Chondrocyte (in vitro differentiated cells): ENCODE measurements at places on chromosomes 4 and X. TPM values are rescaled to one million over a fixed set of nuclear protein-coding genes. Genes with fewer than 3 reads are reported as not detected.

GRCh38 chr4:6893449-6894085, 16.1 kb upstream of the TBC1D14 start:
- no peak for DNase-seq
- H3K4me3 ChIP-seq = no peak overlapping the region
- peaks cover 34% of the 10 kb centered on the region for H3K4me1 ChIP-seq
- no peaks in the 10 kb centered on the region for H3K27me3 ChIP-seq

DNA sequence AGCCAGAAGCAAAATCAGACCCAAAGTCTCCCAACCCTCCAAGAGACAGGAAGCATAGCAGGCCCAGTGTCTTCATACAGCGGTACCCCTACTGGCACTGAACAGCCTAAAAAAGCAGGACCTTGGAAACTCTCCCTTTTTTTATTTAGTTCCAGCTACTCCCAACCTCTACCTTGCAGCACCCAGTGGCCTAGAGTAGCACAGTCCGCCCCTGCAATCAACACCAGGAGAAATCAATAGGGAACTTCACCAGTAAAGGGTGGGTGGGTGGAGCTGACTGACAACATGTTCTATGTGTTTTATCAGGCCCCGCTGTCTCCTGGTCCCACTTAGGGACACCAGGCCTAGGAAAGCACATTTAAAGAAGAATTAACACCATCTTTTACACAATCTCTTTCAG, 378.5 kb upstream of the CT83 start:
- no peak overlapping the region for H3K27ac ChIP-seq
- H3K36me3 ChIP-seq = no peaks in the 10 kb centered on the region
- DNase-seq = no peak
- H3K4me3 ChIP-seq = no peak overlapping the region
- H3K4me1 ChIP-seq = no peaks in the 10 kb centered on the region
- H3K27me3 ChIP-seq = no peaks in the 10 kb centered on the region

DNA sequence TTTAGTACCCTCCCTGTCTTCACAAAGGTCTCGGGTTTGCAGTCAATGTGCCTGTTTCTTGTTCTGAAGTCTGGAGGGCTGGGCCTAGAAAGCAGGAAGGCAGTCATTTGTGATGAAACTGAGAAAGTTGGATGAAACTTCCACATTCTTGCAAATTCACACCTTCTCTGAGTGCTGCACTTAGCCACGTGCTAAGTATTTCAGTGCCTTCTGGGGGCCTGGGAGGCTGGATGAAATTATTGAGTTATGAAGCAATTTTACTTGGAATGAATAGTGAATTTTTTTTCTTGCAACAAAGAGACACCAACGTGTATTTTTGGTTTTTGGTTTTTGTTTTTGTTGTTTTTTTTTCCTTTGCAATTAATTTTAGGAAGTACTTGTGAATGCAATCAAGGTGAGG, 71.2 kb downstream of the MSX1 start:
- H3K4me1 ChIP-seq = no peaks in the 10 kb centered on the region
- DNase-seq = no peak
- peaks cover 6% of the 10 kb centered on the region for H3K36me3 ChIP-seq

DNA sequence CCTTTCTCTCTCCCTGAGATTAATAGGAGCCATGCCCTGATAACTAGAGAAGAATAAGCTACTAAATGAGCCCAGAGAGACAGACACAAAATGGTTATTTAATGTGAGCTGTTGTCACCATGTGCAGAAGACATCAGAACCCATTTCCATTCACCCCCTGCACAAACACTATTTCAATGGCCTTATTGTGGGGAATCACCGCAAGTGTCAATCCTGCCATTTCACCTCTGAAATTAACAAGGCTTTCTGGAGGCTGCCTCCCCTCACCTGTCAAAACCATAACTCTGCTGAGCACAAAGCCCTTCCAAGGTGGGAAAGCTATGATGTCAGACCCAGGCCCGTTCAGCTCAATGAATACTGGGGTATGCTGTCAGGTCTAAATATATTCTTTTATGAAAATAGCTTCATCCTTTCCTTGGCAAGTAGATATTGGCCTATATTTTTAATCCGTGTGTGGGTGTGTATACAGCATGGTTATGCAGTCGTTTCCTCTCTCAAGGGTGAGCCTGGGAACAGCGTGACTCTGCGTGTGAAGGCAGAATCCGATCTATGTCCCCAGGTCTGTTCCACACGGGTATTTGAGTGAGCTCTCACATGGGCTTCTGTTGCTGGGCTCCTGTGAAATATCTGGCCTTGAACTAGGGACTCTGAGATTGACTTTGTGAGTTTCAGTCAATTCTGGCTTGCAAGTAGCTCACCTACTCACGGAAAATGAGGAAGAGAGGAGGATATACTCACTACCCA, 266.3 kb downstream of the FBXW7 start:
- peaks cover 9% of the 10 kb centered on the region for H3K27me3 ChIP-seq
- H3K4me3 ChIP-seq = no peak overlapping the region
- H3K27ac ChIP-seq = no peak overlapping the region
- H3K4me1 ChIP-seq = peaks cover 16% of the 10 kb centered on the region

DNA sequence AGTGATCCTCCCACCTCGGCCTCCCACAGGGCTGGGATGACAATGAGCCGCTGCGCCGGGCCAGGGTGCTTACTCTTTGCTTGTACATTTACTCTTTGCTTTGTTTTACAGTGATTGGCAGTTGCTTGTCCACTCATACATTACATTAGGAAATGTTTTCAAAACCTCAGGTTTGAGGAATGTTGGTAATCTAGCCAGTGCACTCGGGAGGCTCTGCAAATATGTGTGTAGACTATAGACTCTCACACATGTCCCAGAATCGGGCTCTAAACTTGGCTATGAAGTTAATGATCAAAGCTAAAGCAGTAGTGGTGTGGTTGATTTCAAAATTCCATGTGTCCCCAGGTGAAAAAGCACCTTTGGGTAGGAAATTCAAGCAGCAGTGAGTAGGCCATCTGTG, 20.5 kb downstream of the TRMT44 start:
- no peak overlapping the region for H3K4me3 ChIP-seq
- no peaks in the 10 kb centered on the region for H3K27me3 ChIP-seq
- H3K27ac ChIP-seq = no peak overlapping the region

The TIGD4 gene
- 0.20 to 0.39 TPM (median 0.23 TPM) in 3 replicates for total RNA-seq

The RAI2 gene
- 0.85 to 0.97 TPM (median 0.87 TPM) in 3 replicates for total RNA-seq

The SATL1 gene
- total RNA-seq = 0.15 TPM in 1 of 3 replicates, not detected in the others

The AKAP14 gene
- total RNA-seq = not detected in 3 replicates

- DNase-seq = no peak
- H3K36me3 ChIP-seq = no peaks in the 10 kb centered on the region
- H3K27me3 ChIP-seq = peaks cover 2% of the 10 kb centered on the region
Measured at GRCh38 chrX:16882702-16883486, 12.7 kb upstream of the RBBP7 start.

DNA sequence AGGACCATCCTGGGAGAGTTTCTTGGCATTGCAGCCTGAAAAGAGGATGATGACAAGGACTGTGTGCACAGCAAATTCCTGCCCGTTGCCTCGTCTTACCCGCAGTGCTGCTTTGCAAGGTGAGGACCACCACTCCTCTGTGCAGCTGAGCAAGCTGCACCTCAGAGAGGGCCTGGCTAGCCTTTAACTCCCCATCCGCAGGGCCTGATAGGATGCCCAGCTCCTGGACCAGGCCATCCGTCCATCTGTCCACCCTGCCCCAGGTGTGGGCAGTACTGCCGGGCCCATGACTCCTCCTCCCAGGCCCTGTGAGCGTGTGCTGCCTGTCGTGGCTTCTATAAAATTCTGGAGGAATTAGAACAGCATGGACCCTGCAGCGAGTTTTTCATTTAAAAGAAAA, 43.9 kb upstream of the PPP2R2C start:
- peaks cover 4% of the 10 kb centered on the region for H3K36me3 ChIP-seq
- peaks cover 2% of the 10 kb centered on the region for H3K4me1 ChIP-seq
- no peak overlapping the region for H3K27ac ChIP-seq
- H3K4me3 ChIP-seq = no peak overlapping the region

DNA sequence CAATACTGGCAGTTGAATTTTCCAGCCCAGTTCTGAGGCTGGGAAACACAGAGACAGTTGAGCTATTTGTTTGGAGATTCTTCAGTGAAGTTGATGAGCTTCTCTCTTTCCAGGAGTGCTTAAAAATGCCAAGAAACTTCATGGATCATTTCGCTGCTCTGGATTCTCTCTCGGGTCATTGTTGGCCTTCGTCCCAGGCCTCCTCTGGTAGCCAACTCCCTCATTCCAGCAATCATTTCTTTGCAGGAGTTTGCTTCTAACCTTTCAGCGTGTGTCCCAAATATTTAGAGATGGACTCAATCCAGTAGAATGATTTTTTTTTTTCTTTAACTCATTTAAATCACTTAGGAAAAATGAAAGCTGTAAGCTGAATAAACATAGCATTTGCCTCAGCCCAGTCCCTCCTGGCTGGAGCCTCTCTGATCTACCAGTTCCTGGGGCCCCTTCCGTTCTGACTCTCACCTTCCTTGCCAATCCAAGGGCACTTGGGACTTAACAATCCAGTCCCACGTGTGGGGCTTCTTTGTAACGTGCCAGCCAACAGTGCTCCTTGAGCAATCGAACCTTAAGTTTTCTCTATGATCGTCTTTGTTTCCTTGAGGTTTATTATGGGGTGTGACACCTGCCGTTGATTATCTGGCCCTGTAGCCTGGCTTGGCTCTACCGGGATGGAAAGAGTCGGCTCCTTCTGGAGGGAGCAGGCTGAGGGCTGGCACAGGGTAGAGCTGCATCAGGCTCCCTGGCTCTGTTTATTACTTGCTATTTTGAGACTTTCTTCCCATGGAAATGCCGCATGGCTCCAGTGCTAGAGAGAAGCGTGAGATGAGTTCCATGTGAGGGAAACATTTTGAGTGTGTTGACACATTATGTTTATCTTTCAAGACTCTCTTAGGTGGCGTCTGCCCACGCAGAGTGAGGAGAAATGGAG, 80.4 kb upstream of the GPC4 start:
- DNase-seq = no peak
- peak overlapping the region; percentile 90 for H3K27ac ChIP-seq
- H3K36me3 ChIP-seq = no peaks in the 10 kb centered on the region
- H3K4me1 ChIP-seq = peaks cover 30% of the 10 kb centered on the region

DNA sequence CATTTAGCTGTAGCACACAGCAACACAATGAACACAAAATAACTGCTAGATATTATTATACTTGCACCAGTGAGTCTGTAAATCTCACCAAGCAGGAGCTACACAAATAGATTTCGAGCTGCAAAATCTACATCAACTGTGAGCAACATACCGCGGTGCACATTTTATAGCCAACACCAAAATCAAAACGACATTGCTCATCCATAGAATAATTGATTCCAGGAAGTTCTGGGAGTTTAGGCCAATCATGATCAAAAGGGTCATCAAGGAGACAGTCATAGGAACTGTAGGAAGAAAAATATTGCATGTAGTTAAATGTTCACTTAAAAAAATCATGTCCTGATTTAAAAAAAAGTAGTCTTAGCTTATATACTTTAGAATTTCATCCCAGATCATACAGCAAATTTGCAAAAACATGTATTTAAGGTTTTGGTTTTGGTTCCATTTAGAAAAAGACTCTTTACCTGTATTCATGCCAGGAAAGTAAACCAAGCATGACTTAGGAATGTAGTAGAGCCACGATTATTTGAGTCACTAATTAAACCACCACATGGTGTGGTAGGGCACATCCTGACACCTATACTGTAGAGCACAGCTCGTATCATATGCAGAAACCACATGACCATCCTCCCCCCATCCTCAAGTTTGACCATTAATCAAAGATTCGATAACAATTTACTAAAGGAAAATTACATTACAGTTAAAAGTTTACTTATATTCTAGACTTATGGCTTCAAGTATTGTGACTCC, 250.4 kb downstream of the ADAMTS3 start:
- H3K27ac ChIP-seq = no peak overlapping the region
- no peaks in the 10 kb centered on the region for H3K27me3 ChIP-seq
- peaks cover 29% of the 10 kb centered on the region for H3K4me1 ChIP-seq
- no peaks in the 10 kb centered on the region for H3K36me3 ChIP-seq

DNA sequence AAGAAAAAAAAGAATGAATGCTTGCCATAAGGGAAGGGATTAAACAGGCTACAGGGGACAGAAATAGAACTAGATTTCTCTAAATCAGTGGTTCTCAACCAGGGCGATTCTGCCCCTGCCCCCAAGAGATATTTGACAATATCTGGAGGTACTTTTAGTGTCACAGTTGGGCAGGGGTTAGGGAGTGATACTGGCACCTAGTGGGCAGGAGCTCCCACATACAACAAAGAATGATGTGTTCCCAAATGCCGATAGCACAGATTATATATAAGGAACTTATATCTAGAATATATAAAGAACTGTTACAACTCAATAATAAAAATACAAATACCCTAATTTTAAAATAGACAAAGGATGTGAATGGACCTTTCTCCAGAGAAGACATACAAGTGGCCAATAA, 14.7 kb downstream of the S100G start:
- peak overlapping the region; percentile 78 for H3K27ac ChIP-seq
- H3K4me3 ChIP-seq = no peak overlapping the region
- DNase-seq = no peak
- H3K36me3 ChIP-seq = peaks cover 7% of the 10 kb centered on the region

- H3K4me3 ChIP-seq = no peak overlapping the region
- no peak overlapping the region for H3K27ac ChIP-seq
- no peak for DNase-seq
- no peaks in the 10 kb centered on the region for H3K36me3 ChIP-seq
Measured at GRCh38 chrX:140433582-140433981, 71.3 kb downstream of the SOX3 start.

DNA sequence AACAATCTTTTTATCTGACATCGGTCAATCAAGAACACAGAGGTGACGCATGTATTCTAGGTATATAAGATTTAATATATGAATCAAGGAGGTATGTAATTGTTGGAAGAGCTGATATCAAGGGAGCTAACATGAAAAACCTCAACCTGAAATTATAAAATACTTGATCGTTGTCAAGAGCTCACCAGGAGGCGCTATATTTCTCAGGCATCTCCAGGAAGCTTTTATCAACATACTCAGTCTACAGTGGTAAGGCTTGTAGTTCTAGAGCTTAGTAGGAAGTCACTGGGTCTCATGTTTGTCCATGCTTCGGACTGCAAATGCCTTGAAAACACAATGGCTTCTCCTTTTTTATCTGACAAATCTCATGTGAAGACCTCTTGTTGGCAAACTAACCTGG, 156.1 kb downstream of the GRXCR1 start:
- no peak overlapping the region for H3K27ac ChIP-seq
- no peak overlapping the region for H3K4me3 ChIP-seq
- no peak for DNase-seq
- no peaks in the 10 kb centered on the region for H3K27me3 ChIP-seq
- no peaks in the 10 kb centered on the region for H3K4me1 ChIP-seq

DNA sequence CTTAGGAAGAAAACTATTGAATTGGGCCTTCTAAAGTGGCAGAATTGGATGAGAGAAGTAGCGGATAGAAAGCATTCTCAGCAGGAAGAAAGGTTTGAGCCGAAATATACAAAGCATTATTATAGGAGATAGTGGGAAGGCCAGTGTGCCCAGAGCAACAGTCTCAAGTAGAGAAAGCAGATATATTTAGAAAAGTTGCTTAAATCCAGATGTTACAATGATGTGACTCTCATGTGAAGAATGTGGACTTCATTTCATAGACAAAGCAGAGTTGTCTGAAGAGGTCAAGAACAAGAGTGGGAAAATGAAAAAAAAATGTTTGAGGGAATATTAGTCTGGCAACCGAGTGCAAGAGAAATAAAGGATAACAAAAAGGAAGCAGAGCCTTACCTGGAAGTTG, 66.9 kb downstream of the SYNPO2 start:
- DNase-seq = no peak
- H3K36me3 ChIP-seq = no peaks in the 10 kb centered on the region
- H3K27ac ChIP-seq = no peak overlapping the region

The SPANXN4 gene
- total RNA-seq = not detected in 3 replicates

- H3K27ac ChIP-seq = no peak overlapping the region
- H3K4me1 ChIP-seq = peaks cover 25% of the 10 kb centered on the region
- peaks cover 2% of the 10 kb centered on the region for H3K27me3 ChIP-seq
Measured at GRCh38 chr4:129362691-129363274, 266.8 kb downstream of the C4orf33 start.
